ENCODE measurements at places on chromosomes 5 and 9.

GRCh38 chr5:172524573-172525021, 70.3 kb upstream of the SH3PXD2B start:
- DNase-seq: no peak

DNA sequence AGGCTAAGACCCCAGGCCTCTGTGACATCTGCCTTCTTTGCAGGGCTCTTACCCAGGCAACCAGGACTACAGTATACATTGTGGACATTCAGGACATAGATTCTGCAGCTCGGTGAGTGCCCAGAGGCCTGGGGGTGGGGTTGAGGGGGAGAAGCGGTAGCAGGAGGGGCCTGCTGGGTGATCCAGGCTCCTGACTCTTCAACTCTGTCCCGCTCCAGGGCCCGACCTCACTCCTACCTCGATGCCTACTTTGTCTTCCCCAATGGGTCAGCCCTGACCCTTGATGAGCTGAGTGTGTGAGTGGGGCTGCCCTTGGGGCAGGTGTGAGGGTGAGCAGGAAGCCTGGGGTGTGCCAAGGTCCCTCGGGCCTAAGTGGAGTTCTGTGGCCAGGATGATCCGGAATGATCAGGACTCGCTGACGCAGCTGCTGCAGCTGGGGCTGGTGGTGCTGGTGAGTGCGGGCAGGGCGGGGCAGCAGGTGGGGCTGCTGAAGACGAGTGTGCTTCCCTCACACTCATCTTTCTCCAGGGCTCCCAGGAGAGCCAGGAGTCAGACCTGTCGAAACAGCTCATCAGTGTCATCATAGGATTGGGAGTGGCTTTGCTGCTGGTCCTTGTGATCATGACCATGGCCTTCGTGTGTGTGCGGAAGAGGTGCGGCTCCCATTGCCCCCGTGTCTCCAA, 19.8 kb downstream of the GPRIN1 start:
- DNase-seq: peak; percentile 89

DNA sequence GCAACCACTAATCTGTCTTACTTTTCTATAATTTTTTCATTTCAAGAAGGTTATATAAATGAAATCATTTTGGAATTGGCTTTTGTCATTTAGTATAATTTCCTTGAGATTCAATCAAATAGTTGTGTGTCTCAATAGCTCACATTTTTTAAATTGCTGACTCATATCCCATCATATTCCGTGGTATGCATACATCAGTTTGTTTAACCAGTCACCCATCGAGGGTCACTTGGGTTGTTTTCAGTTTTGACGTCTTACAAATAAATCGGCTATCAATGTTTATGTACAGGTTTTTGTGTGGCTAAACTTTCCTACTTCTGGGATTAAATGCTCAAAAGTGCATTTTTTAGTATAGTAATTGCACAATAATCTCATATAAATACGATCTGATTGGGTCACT, 185.5 kb downstream of the TAF11L14 start:
- DNase-seq: no peak

GRCh38 chr5:9533096-9533495, 12.8 kb downstream of the SEMA5A start:
- no peak for DNase-seq

GRCh38 chr5:14486996-14487896, 94.3 kb upstream of the OTULINL start:
- DNase-seq: no peak

DNA sequence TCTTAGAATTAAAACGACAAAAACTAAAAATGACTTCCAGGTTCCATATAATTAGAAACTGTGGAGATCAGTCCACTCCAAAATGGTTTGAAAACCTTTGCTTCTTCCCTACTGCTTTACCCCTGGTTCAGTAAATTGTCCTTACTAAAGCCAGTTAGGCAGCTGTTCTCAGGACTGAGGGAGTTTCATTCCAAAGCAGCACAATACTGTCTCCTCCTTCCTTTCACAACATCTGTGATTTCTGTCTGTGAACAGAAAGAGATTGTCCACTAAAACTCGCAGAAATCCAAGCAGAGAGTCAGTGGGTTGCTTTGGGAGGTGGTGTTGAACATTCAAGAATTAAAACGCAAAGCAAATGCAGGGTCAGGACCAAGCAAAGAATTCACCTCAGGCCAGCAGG, 740.8 kb upstream of the ZNF608 start:
- no peak for DNase-seq

GRCh38 chr5:15927710-15928380, 251.7 kb downstream of the MARCHF11 start:
- DNase-seq: peak; percentile 0

- DNase-seq: no peak
Observed at GRCh38 chr5:100026606-100027005, 508.6 kb upstream of the FAM174A start.

- no peak for DNase-seq
Observed at GRCh38 chr9:130661451-130662098, 2.8 kb upstream of the PRDM12 start.

DNA sequence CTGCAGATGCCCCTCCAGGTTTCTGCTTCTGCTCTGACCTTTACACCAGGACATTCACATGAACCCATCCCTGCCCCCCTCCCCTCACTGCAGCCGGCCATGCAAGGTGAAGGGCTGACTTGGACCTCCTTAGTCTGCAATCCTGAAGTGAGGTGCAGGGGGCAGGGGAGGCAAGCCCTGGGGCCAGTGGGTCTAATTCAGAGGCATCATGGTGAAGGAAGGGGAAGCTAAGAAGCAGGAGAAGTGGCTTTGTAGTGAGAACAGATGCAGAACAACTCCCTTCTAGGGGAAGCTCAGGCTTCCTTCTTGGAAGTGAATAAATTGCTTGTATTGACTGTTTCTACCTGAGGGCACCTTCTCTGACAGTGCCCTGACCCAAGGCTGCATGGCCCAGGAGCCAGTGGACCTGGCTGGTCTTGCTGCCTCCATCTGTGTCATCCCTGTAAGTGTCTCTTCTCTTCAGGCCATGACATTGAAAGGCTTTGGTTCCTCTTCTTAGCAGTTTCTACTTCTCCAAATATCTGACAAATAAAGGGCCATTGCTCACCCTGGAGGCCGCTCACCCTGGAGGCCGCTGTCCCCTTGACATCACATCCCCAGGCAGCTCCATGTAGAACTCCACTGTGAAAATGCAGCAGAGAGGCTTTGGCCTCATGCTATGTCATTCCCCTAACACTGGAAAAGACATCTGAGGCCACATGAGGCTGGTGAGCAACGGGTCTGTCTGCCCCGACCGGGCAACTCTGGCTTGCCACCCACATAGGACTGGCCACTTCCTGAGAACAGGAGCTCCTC, 55.3 kb downstream of the GADD45G start:
- DNase-seq: no peak

- no peak for DNase-seq
Observed at GRCh38 chr5:109053995-109054417, 306.3 kb downstream of the FER start.

GRCh38 chr9:104094534-104095015, 466 bp downstream of the SMC2 start:
- DNase-seq: peak; percentile 69

GRCh38 chr9:80615964-80616363, 1044.2 kb downstream of the TLE4 start:
- no peak for DNase-seq

- no peak for DNase-seq
Observed at GRCh38 chr9:120482424-120483186, 97.4 kb downstream of the CDK5RAP2 start.

DNA sequence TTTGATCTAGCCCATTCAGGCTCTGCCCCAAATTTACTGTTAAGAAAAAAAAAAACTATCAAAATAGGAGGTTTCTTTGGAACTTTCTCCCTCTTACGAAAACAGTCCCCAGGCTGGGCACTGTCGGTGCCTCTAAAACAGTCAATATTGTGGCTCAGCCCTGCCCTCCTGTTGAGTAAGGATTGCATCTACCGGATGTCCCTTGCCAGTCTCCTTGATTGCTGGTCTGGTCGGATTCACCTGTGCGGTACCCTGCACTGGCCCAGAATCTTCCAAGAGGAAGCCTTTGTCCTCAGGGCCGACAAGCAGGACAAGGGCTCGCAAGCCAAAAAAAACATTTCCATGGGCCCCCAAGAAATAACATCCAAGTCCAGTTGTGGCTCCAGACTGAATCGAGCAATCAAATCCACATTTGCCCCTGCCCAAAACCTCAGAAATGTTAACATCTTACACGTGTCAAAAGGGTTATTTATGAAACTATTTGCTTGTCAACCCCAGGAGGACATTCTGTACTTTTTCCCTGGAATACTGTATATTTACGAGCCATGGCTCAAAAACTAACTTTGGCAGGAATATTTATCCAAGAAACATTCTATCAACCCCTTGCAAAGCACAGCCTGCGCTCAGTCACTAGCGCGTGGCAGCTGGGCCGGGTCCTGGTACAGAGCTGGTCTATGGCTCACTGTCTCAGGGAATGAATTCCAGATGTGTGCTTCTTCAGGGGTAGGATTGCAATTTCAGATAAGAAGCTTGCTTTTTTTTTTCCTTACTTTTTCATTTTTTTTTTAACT, 129.2 kb upstream of the ADRA1B start:
- no peak for DNase-seq

DNA sequence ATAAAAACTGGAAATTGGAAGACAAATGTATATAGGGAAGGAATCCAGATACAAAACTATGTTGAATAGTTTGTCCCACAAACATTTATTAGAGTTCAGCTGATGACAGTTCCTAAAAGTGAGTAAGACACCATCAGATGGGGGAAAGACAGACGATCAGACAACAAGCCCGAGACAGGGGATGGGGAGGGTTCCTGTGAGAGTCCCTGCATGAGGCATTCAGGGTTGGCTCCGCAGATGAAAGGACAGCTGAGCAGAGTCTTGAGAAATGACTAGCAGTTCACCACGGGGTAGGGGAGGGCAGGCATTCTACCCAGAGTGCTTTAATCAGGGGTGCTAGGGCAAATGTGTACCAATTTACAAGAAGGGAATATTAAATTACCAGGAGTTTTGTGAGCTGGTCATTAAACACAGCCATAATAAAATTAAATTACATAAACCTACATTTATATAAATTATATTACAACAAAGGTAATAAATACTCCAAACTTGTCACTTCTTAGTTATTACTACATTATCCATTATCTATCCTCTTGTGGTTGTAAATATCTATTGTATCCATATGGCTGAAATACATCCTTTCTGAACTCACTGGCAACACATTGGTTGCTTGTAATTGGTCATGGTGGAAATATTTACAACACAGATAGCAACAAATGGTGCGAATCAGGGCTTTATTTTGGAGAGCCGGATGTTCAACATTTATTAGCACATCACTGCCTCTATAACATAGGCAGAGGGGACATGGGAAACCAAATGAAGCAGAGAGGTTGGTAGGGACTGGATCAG, 27.8 kb downstream of the TNFSF15 start:
- no peak for DNase-seq

GRCh38 chr5:34411470-34412346, 244.4 kb upstream of the RAI14 start:
- DNase-seq: peak; percentile 6

DNA sequence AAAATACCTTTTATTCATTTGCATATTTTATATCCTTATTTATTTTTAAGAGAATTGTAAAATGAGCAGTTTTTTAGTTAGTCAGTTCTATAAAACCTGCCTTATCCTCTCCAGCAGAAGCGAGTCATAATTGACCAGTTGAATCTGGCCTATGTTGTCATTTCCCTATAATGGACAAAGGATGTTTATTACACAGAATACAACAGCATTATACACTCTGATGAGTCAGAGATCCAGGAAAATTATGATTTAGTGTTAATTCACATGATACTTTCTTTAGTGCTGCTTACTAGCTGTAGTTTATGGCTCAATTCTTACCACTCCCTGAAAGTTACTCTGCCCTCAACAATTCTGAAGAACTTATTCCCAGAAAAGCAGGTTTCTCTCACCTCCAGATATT, 26.8 kb upstream of the LURAP1L start:
- DNase-seq: no peak

- no peak for DNase-seq
Observed at GRCh38 chr5:26329562-26330189, 708.7 kb downstream of the CDH9 start.

DNA sequence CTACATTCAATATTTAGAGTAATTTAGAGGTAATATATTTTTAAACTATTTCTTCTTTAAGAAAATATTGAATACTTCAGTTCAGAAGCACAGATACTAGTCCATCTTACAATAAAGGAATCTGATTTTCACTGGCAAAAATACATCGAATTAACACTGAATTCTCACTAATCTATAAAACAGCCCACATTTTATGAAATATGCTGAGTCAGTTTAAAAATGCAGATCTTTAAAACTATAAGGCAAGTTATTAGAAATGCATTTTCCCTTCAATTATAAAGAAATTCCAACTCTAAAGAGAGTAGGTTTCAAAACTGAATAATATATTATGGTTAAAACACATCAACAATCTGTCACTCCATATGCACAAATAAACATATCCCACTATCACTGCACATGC, 232.5 kb downstream of the SLF1 start:
- DNase-seq: no peak

- no peak for DNase-seq
Observed at GRCh38 chr5:36125868-36126267, 25.8 kb downstream of the LMBRD2 start.

GRCh38 chr5:98942847-98943246, 14.0 kb upstream of the CHD1 start:
- DNase-seq: no peak

DNA sequence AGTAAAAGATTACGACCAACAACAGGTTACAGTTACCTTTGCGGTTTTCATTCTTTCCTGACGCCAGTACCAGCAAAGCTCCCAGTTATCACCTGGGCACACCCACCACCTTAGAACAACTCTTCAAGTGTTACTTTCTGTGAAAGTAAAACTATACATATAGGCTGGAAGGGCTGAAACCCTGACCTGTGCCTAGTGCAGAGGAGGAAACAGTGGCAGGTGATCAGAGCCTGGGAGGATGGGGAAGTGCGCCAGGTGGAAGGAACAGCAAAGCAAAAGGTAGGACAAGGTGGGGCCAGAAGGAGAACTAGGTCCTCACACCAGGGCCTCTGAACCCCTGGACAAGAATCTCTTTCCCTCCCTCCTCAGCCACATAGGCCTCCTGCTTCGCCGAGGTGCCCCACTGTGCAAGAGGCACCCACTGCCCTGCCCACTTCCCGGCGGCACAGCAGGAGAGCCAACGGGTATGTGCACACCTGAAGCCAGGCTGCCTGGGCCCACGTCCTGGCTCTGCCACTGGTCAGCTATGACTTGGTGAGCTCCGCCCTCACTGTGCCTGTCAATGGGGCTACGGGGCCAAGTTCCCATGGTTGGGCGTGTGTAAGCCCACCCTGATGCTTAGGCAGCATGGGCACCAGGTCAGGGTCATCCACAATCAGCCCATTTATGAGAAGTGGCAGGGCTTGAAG, 26.9 kb downstream of the BICD2 start:
- DNase-seq: no peak

- DNase-seq: no peak
Observed at GRCh38 chr9:109886617-109887016, 106.6 kb downstream of the PALM2AKAP2 start.

- no peak for DNase-seq
Observed at GRCh38 chr5:4339949-4340348, 744.3 kb downstream of the IRX1 start.

GRCh38 chr9:132295181-132295580, 59.6 kb downstream of the SETX start:
- no peak for DNase-seq

- peak; percentile 94 for DNase-seq
Observed at GRCh38 chr9:69645488-69645887, 26.7 kb downstream of the APBA1 start.

- DNase-seq: no peak
Observed at GRCh38 chr9:99070681-99071080, 34.2 kb upstream of the TGFBR1 start.

All from NCI-H2029 (cell line).